ENCODE measurements at places on chromosomes 3 and 15. TPM values are rescaled to one million over a fixed set of nuclear protein-coding genes. Genes with fewer than 3 reads are reported as not detected.
A peak's percentile ranks its signal among the peaks of the same experiment; 100 is the strongest.

- no peaks in the 10 kb centered on the region for H3K27me3 ChIP-seq
- H3K27ac ChIP-seq, result peak overlapping the region; percentile 75
- H3K4me1 ChIP-seq, result peaks cover 48% of the 10 kb centered on the region
- H3K36me3 ChIP-seq, result peaks cover 30% of the 10 kb centered on the region
- no peak overlapping the region for H3K4me3 ChIP-seq
- DNase-seq, result peak; percentile 91
Measured at GRCh38 chr15:75029378-75030022, 6.1 kb downstream of the PPCDC start.

DNA sequence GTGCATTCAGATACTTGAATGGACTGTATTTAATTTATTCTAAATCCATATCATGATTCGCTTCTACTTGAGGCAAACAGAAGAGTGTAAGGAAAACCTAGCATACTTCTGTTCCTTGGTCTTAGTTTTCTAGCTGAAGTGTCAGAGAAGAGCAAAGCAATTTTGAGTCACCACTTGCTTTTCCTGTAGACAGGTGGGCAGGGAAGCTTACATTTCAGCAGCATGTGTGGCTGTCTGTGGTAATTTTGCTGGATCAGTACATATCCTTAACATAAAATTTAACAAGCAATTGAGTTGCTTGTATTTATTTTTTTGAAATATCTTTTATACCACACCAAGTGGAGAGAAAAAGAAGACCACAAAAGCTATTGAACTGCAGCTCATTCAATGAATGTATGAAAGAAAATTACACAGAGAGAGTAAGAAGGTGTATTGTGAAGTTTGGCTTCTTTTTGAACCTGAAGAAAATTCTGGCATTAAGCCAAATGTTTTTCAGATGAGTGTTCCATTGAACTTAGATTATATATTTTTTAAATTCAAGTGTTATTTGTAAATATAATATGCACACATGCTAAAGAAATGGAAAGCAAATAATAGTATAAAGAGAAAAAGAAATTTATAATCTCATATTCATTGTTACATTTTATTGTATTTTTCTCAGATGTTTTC, 747.6 kb downstream of the NAALADL2 start:
- H3K27ac ChIP-seq, result no peak overlapping the region
- no peaks in the 10 kb centered on the region for H3K36me3 ChIP-seq
- H3K27me3 ChIP-seq, result no peaks in the 10 kb centered on the region
- H3K4me3 ChIP-seq, result no peak overlapping the region
- DNase-seq, result no peak
- H3K4me1 ChIP-seq, result no peaks in the 10 kb centered on the region

DNA sequence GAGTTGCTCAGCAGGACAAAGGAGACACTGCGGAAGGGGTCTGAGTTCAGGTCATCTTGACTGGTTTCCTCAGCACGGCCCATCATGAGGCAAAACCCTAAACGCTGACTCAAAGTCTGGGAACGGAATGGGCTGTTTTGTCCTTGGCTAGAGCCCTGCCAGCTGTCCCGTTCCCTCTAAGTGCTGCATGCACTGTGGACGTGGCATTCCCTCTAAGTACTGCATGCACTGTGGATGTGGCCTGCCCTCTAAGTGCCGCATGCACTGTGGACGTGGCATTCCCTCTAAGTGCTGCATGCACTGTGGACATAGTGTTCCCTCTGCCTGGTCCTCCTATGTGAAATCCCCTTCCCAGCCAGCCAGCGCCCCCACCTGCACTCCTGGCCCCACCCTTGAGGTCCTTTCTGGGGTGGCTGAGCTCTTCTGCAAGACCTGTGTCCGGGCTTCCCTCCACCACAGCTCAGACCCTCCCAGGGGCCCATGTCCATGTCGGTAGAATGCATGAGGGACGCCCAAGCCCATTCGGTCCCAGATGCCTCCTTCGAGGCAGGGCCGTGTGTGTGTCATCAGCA, 36.7 kb downstream of the TM2D3 start:
- no peak for DNase-seq
- H3K27ac ChIP-seq, result no peak overlapping the region
- H3K27me3 ChIP-seq, result no peaks in the 10 kb centered on the region
- H3K4me3 ChIP-seq, result no peak overlapping the region
- H3K36me3 ChIP-seq, result no peaks in the 10 kb centered on the region

DNA sequence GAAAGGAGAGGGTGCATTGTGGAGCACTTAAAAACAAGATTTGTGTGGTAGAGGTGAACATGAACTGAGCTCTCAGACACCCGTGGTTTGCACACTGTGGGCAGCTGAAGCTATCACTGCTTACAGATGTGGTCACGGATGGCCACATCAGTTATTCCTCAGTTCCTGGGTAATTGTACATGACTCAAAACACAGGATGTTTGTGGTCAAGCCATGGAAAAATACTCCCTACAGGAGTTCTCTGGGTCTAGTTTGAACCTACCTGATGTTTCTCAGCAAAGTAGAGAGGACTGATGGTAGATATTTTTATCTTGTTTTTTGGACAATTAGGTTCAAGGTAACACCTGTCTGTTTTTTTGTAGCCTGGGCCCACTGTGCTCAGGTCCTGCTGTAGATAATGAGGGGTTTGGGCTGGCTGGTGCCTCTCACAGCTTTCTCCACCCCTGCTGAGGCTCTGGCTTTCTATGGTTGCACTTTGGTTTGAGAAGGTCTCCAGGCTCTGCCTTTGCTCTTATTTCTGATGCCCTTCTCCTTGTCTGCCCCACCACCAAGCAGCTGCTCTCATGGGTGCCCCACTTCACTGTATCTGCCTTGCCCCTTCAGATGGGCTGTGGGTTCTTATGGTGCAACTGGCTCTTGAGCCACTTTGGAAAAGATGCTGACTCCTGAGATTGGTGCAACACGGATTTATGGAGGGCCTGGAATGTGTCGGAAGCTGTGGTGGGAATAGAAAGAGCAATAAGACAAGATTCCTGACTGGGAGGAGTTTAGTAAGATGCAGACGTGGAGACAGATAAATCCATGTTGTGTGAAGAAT, 40.1 kb downstream of the CDCP1 start:
- peaks cover 67% of the 10 kb centered on the region for H3K36me3 ChIP-seq
- peaks cover 87% of the 10 kb centered on the region for H3K4me1 ChIP-seq
- peak; percentile 91 for DNase-seq
- peak overlapping the region; percentile 16 for H3K4me3 ChIP-seq
- peaks cover 8% of the 10 kb centered on the region for H3K27me3 ChIP-seq
- H3K27ac ChIP-seq, result peak overlapping the region; percentile 83

GRCh38 chr15:100332721-100333120, 9.1 kb downstream of the ADAMTS17 start:
- H3K27ac ChIP-seq, result peak overlapping the region; percentile 0
- no peak for DNase-seq
- H3K36me3 ChIP-seq, result peaks cover 9% of the 10 kb centered on the region
- no peak overlapping the region for H3K4me3 ChIP-seq
- H3K4me1 ChIP-seq, result peaks cover 78% of the 10 kb centered on the region

DNA sequence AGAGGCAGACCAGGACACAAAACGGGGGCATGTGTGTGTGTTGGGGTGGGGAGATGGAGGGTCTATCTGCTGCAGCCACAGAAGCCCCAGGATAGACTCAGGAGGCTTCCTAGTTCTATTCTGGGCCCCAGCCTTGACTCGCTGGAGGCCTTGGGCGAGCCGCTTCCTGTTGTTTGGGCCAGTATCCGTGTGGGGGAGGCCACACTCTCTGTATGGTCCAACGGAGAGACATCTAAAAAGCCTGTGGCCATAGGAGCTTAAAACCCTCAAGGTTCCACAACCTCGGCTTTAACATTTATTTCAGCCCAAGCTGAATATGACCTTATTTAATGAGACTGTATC, 32.8 kb downstream of the POC1A start:
- peak overlapping the region; percentile 89 for H3K27ac ChIP-seq
- no peaks in the 10 kb centered on the region for H3K27me3 ChIP-seq
- peak overlapping the region; percentile 42 for H3K4me3 ChIP-seq
- peaks cover 32% of the 10 kb centered on the region for H3K4me1 ChIP-seq
- DNase-seq, result no peak
- H3K36me3 ChIP-seq, result peaks cover 42% of the 10 kb centered on the region

GRCh38 chr15:29570121-29570947, 251.9 kb downstream of the TJP1 start:
- no peak overlapping the region for H3K4me3 ChIP-seq
- peaks cover 3% of the 10 kb centered on the region for H3K36me3 ChIP-seq
- H3K27me3 ChIP-seq, result peaks cover 47% of the 10 kb centered on the region
- H3K4me1 ChIP-seq, result peaks cover 8% of the 10 kb centered on the region
- no peak overlapping the region for H3K27ac ChIP-seq

DNA sequence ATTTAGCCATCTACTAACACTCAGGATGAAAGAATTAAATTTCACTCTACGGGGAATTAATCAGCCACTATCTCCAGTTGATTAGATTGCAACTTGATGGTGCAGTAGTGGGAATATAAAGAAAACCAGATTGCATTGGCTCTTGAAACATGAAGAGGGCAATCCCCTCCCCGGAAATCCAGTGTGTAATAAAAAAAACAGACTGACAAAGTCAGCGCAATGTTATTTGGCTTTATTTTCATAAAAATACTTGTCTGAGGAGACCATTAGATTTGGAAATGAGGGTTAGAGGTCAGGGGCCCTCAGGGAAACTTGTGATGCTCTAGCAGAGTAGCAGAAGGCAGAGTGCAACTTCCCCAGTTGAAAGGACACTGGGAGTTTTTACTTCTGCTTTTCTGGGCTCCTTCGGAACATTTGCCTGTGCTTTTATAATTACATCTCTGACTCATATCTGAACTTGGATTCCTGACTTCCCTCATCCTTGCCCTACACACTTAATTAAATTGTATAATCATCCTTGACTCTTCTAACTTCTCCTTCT, 326.8 kb downstream of the TUSC7 start:
- H3K27ac ChIP-seq, result no peak overlapping the region
- H3K27me3 ChIP-seq, result no peaks in the 10 kb centered on the region
- no peak for DNase-seq
- H3K4me1 ChIP-seq, result no peaks in the 10 kb centered on the region
- H3K36me3 ChIP-seq, result no peaks in the 10 kb centered on the region

- peak overlapping the region; percentile 95 for H3K27ac ChIP-seq
- H3K4me1 ChIP-seq, result peaks cover 37% of the 10 kb centered on the region
- peaks cover 30% of the 10 kb centered on the region for H3K27me3 ChIP-seq
- peak; percentile 70 for DNase-seq
Measured at GRCh38 chr3:105367406-105368213, 901 bp downstream of the ALCAM start.

DNA sequence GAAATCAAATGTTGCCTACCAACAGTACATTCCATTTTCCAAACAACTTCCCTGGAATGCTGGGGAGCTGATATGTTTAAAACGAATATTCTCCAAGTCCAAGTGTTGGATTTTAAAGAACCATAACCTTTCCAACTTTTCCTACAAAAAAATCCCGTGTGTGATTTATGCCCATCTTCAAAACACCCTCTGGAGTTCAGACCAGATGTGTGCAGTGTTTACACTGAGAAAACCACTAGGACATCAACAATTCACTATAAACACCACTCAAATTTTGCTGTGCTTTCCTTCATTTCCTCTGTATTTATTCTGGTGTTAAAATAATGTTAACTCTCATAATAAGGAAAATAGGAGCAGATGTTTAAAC, 2.4 kb downstream of the VGLL4 start:
- H3K27ac ChIP-seq, result peak overlapping the region; percentile 98
- H3K4me1 ChIP-seq, result peaks cover 59% of the 10 kb centered on the region
- H3K36me3 ChIP-seq, result peaks cover 39% of the 10 kb centered on the region
- H3K27me3 ChIP-seq, result no peaks in the 10 kb centered on the region
- no peak for DNase-seq

DNA sequence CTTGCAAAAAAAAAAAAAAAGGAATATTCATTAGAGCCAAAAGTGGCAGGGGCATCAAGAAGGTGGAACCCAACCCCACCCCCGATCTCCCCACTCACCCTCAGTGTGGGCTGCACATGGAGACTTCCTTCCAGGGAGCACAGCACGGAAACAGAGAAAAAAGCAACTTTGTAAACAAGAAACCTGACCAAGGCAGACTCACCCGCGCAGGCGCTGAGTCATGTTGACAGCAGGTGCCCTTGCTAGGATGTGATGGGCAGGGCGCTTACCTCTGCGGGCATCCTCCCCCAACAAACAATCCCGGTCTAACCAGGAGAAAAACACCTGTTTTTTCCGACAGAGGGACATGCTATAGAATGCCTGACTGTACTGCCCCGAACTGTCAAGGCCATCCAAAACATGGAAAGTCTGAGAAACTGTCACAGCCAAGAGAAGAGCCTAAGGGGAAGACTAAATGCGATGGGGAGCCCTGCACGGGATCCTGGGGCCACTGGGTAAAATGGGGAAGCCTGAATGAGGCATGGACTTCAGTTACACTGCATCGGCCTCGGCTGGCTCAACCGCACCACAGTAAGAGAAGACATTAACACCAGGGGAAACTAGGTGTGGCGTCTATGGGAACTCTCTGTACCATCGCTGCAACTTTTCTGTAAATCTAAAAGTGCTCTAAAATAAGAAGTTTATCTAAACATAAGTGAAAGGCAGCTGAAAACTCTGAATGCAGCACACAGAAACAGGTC, 66.7 kb upstream of the GATA2 start:
- no peaks in the 10 kb centered on the region for H3K36me3 ChIP-seq
- H3K27me3 ChIP-seq, result peaks cover 35% of the 10 kb centered on the region
- no peak overlapping the region for H3K27ac ChIP-seq
- DNase-seq, result peak; percentile 33

- no peak for DNase-seq
- H3K4me3 ChIP-seq, result no peak overlapping the region
- no peaks in the 10 kb centered on the region for H3K36me3 ChIP-seq
- H3K27ac ChIP-seq, result no peak overlapping the region
- H3K27me3 ChIP-seq, result no peaks in the 10 kb centered on the region
Measured at GRCh38 chr3:41581700-41582099, 380.2 kb downstream of the ULK4 start.

Gene CCR3
- total RNA-seq, result 0.34 TPM

Gene CADPS
- total RNA-seq, result not detected

Gene APOD
- not detected for total RNA-seq

Gene PLSCR2
- not detected for total RNA-seq
